Fibroblast of skin of right biceps (primary cell): ENCODE measurements at places on chromosomes 16 and 17.
A peak's percentile ranks its signal among the peaks of the same experiment; 100 is the strongest.

DNA sequence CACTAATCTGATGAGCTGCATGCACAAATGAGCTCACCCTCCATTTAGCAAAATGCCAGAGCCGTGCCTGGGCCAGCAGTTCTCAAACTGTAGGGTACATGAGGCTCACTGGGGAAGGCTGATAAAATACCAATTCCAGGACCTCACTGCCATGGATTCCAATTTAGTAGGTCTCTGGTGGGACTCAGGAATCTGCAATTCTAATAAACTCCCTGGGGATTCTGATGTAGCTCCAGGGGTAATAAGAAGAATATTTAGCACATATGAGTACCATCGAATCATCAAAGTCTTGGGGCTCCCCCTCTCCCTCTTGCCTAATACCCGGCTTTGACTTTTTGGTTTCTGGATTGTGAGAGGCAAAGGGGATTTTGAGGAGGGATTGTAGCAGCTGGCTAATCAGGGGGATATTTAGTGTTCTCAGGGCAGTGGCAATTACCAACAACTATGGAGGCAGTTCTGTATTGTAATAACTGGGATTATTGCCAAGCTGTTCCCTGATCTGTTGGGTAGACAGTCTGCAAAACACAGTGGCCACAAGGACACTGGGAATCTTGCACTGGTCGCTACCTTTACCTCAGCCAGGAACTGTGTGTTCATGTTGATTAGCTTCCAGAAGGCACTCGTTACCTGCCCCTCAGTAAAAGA is 140.4 kb downstream of the SHISA9 start:
- DNase-seq = no peak

DNA sequence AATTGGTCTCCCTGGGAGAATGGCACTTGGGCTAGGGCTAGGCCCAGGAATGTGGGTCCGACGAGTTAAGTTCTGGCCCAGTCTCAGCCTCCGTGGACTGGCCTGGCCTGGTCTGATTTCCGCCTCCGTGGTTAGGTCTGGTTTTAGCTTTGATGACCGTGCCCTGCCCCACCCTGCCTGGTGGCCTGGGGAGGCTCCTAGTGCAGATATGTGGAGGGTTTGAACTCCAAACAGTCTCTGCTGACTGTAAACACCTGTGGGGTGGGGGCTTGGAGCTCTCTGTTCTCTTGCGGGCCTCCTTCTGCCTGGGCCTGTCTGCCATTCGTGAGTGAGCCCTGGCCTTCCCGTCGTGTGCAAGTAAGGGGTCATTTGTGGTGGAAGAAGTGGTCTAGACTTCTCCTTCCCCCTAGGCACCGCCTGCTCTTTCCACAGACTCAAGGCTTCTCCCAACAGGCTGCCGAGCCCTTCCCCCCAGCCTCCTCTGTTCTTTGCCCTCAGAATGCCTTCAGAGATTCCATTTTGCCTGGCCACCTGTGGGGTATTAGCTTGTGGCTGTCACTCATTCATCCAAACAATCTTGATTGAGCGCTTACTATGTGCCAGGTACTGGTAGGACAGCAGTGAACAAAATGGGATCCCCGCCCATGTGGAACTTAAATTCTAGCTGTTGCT is 1.6 kb downstream of the ATP6V0C start:
- no peak for DNase-seq

DNA sequence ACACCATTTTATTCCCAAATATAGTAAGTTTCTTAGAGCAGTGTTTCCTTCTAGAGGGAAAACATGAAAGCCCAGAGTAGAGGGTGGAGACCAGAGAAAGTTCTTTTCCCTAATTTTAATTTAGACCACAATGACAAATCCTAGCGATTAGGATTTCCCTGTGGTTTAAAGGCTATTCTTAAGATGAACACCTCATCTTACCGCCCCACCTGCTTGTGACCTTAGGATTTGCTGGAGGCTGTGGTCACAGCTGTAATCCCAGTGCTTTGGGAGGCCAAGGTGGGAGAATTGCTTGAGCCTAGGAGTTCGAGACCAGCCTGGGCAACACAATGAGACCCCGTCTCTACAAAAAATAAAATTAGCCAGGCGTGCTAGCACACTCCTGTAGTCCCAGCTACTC is 51.1 kb downstream of the GPRC5B start:
- DNase-seq = no peak

GRCh38 chr17:78808163-78808562 is 26.1 kb upstream of the CYTH1 start:
- DNase-seq = no peak

DNA sequence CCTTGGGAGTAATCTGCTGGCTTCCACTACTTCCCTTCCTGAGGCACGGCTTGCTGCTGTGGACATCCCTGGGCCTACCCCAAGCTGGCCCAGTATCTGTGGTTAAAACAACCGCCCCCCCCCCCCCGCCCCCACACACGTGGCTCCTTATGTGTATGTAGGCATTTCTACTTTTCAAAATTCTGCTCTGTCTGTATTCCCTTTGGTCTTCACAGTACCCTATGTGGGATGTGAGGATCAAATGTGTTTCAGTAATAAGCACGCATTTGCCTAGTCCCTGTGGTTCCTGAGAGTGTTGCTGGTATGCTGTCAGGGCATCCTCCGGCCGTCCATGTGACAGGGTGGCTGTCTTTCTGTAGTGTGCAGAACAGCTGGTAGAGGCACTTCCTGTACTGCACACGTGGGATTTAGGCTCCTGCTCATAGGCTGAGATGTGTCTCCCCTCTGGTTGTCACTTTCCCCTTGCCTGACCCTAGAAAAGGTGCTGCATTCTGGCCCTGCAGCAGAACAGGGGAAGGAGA is 2.2 kb downstream of the NT5M start:
- peak; percentile 30 for DNase-seq

DNA sequence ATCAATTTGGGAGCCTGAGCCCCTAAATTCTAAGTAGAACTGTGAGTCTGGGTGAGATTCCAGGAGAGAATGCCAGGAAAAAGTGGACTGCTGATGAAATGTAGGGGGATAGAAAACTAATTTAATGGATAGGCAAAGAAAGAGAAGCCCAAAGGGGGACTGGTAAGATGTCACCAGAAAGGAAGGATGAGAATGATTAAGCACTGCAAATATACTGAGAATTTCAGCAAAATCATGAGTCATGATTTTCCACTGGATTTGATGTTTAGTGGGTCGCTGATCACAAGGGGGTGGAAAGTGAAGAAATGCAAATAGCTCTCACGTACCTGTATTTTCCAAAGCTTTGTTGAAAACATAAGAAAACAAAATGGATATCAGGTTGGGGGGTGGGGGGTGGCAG is 201.8 kb downstream of the SLC39A11 start:
- DNase-seq = peak; percentile 74

- DNase-seq = no peak
Measured at GRCh38 chr17:36578671-36579070, 13.0 kb upstream of the DHRS11 start.

- DNase-seq = no peak
Measured at GRCh38 chr17:76575570-76575969, 10.1 kb downstream of the ST6GALNAC2 start.

DNA sequence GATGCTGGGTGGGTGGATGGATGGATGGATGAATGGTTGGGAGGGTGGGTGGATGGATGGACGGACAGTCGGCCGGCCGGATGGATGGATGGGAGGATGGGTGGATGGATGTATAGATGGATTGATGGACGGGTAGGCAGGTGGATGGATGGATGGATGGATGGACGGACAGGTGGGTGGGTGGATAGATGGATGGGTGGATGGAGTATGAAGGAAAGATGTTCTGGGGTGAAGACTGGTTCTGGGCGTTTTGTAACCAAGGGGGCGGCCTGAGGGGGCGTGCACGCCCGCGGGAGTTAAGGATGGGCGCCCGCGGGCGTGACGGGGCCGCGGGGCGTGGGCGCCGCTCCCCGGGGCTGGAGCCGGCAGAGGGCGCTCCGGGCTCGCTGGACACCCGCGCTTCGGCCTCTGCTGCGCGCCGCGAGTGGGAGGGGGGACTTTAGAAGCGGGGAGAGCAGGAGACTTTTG is at the start of gene NECAB2:
NECAB2 (plus strand) TSS at position 407 of the 468 bp plus-strand sequence. CDS start 405 bp downstream, outside the sequence.
- no peak for DNase-seq
